Left ventricle myocardium inferior (tissue), 1 donor: ENCODE measurements at places on chromosomes 11 and 22. TPM values are rescaled to one million over a fixed set of nuclear protein-coding genes. Genes with fewer than 3 reads are reported as not detected.
A peak's percentile ranks its signal among the peaks of the same experiment; 100 is the strongest.

Gene MPZL3
- total RNA-seq, result 2.7 TPM

Gene ZC3H7B
- 39.1 TPM for total RNA-seq

Gene MMP1
- total RNA-seq, result not detected

GRCh38 chr11:97883086-97883485 lies 1137.7 kb upstream of the CNTN5 start:
- no peak overlapping the region for H3K27ac ChIP-seq
- no peaks in the 10 kb centered on the region for H3K36me3 ChIP-seq
- no peaks in the 10 kb centered on the region for H3K4me1 ChIP-seq
- no peak overlapping the region for H3K4me3 ChIP-seq

Gene POU2AF2
- not detected for total RNA-seq

DNA sequence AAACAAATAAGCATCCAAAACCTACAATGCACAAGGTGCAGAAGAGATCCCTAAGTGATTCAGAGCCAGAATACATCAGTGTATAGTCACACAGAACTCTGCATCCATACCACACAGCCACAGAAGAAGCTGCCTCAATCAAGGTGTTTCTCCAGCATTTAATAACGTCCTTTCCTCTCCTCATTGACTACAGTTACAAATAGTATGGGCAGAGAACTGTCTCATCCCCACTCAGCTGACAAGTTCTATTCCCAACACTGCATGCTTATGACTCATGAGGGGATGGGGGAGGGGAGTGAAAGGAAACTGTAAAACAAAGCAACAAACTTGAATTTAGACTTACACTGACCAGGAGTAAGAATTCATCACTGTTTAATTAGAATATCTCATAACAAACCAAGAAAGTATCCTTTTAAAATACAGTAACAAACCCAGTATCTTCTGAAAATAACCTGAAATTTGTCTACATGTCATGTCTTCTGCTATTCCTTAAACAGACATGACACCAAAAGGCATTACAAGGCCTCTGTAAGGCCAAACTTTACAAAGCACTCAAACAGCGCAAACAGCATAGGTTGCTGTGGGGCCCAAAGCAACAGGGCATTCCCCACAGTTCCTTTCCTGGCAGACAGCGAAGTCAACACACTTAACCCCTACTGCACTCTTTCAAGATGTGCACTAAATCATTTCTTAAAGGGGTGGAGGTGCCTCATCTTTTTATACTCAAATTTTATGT lies 29.3 kb downstream of the CELF1 start:
- H3K27me3 ChIP-seq, result no peaks in the 10 kb centered on the region
- no peak for DNase-seq
- H3K4me1 ChIP-seq, result peaks cover 74% of the 10 kb centered on the region
- H3K36me3 ChIP-seq, result no peaks in the 10 kb centered on the region

GRCh38 chr22:38114484-38115398 lies 4.3 kb upstream of the BAIAP2L2 start:
- H3K27ac ChIP-seq, result no peak overlapping the region
- no peak overlapping the region for H3K4me3 ChIP-seq
- H3K36me3 ChIP-seq, result peaks cover 10% of the 10 kb centered on the region

- H3K36me3 ChIP-seq, result no peaks in the 10 kb centered on the region
- peak overlapping the region; percentile 6 for H3K27ac ChIP-seq
- no peak for DNase-seq
- H3K4me1 ChIP-seq, result peaks cover 12% of the 10 kb centered on the region
- peaks cover 30% of the 10 kb centered on the region for H3K27me3 ChIP-seq
Observed at GRCh38 chr11:19432370-19433061, 191.8 kb upstream of the E2F8 start.

DNA sequence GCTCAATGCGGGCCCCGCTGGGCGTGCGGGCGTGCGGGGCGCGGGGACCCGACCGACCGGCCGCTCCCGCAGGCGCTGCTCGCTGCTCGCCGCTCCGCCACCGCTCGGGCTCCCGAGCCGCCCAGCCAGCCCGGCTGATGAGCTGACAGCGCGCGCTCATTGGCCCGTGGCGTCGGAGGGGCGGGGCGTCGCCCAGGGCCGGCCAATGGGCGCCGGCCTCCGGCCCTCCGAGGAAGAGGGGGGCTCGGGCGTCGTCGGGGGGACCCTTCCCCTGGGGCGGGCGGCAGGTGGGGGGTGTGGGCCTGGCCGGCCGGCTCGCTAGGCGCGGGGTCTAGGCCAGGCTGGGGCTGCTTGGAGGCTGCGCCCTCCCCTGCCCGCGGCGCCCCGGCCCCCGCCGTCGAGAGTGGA lies at the start of gene SCUBE1:
Gene SCUBE1 (minus strand): TSS at position 111 of the 408 bp plus-strand sequence. CDS start 111 bp downstream, outside the sequence.
- H3K27ac ChIP-seq, result no peak within 1 kb of the TSS
- H3K27me3 ChIP-seq, result peaks cover 93% of the 10 kb centered on the region
- peak within 1 kb of the TSS; percentile 45 for H3K4me3 ChIP-seq
- no peaks in the 10 kb centered on the region for H3K36me3 ChIP-seq
- H3K4me1 ChIP-seq, result peaks cover 22% of the 10 kb centered on the region
- peak; percentile 52 for DNase-seq

GRCh38 chr11:37456746-37457145 lies 858.7 kb upstream of the RAG2 start:
- no peak for DNase-seq
- H3K36me3 ChIP-seq, result no peaks in the 10 kb centered on the region
- no peak overlapping the region for H3K27ac ChIP-seq
- no peaks in the 10 kb centered on the region for H3K4me1 ChIP-seq
- H3K4me3 ChIP-seq, result no peak overlapping the region

Gene TEX54
- total RNA-seq, result not detected

Gene LGR4
- total RNA-seq, result 13.0 TPM

Gene AAMDC
- 86.6 TPM for total RNA-seq

DNA sequence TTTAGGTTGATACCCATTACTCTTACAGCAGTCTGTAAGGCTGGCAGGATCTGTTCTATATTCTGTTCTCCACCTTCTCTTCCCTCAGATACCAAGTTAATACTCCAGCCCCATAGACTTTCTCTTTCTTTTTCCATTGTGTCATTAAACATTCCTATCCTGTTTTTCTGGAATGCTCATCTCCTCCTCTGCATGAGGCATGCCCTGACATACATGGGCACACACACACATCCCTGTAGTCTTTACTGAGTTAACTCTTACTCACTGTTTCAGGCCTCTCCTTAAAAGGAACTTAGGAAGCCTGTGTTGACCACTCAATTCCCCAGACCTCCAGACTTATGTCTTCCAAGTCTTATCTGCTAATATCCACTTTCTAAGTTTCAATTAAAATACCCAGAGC lies 476.8 kb downstream of the METTL15 start:
- no peaks in the 10 kb centered on the region for H3K27me3 ChIP-seq
- H3K4me1 ChIP-seq, result no peaks in the 10 kb centered on the region
- H3K4me3 ChIP-seq, result no peak overlapping the region
- H3K27ac ChIP-seq, result no peak overlapping the region

- H3K27me3 ChIP-seq, result peaks cover 76% of the 10 kb centered on the region
- H3K4me3 ChIP-seq, result no peak overlapping the region
- no peak for DNase-seq
- no peaks in the 10 kb centered on the region for H3K36me3 ChIP-seq
Observed at GRCh38 chr22:27008454-27008853, 351.1 kb downstream of the MIAT start.

DNA sequence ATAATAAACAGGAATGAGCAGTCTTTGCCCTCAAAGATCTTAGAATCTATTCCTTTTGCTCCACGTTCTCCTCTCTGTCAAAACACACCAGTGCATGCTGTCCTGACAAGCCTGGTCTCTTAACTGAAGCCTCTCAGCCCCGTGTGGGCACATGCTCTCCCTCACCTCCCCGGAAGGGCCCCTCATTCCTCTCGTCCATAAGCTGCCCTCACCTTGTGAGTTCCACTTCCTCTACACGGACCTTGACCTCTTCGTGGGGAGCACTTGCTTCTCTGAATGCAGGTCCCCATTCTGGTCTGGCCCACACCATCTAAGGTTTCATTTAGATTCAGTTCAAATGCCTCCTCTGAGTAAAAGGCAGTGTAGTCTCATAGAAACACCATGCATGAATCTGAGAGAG lies 412.3 kb upstream of the SYN3 start:
- H3K4me3 ChIP-seq, result no peak overlapping the region
- H3K27ac ChIP-seq, result no peak overlapping the region
- DNase-seq, result no peak

DNA sequence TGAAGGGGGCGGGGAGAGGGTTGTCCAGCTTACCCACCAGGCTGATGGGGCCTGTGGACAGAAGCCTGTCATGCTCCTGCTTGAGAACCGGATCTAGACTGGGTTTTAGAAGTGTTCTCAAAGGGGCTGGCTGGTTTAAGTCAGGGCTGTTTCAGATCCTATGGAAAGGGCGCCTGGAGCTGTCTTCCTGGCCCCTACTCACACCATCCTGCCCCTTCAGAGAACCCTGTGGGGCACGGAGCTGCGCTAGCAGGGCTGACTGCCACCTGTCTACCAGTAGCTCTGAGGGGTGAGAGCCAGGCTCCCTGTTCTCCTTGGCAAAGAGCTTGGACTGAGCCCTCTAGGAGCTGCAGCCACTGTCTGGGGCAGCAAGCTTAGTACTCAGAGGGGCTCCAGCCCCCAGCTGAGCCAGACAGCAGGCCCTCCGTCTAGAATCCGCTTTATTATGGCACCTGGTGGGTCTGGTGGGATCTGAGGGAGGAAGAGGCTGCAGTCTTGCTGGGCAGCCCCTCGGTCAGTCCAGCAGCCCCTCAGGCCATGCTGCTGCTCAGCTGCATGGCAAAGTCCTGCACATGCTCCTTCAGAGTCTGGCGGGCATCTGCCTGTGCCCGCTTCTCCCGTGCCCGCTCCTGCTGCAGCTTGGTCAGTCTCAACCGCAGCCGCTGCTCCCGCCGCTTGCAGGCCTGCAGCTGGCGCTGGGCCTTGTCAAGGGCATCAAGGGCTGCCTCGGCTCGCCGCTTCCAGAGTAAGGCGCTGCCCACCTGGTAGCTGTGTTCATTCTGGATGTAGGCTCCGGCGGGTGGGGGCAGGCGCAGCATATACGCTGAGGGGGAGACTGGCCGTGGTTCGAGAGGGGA lies 2.3 kb downstream of the THAP7 start:
- H3K4me1 ChIP-seq, result peaks cover 49% of the 10 kb centered on the region
- peaks cover 43% of the 10 kb centered on the region for H3K36me3 ChIP-seq
- H3K27me3 ChIP-seq, result no peaks in the 10 kb centered on the region
- peak overlapping the region; percentile 75 for H3K4me3 ChIP-seq
- no peak overlapping the region for H3K27ac ChIP-seq

DNA sequence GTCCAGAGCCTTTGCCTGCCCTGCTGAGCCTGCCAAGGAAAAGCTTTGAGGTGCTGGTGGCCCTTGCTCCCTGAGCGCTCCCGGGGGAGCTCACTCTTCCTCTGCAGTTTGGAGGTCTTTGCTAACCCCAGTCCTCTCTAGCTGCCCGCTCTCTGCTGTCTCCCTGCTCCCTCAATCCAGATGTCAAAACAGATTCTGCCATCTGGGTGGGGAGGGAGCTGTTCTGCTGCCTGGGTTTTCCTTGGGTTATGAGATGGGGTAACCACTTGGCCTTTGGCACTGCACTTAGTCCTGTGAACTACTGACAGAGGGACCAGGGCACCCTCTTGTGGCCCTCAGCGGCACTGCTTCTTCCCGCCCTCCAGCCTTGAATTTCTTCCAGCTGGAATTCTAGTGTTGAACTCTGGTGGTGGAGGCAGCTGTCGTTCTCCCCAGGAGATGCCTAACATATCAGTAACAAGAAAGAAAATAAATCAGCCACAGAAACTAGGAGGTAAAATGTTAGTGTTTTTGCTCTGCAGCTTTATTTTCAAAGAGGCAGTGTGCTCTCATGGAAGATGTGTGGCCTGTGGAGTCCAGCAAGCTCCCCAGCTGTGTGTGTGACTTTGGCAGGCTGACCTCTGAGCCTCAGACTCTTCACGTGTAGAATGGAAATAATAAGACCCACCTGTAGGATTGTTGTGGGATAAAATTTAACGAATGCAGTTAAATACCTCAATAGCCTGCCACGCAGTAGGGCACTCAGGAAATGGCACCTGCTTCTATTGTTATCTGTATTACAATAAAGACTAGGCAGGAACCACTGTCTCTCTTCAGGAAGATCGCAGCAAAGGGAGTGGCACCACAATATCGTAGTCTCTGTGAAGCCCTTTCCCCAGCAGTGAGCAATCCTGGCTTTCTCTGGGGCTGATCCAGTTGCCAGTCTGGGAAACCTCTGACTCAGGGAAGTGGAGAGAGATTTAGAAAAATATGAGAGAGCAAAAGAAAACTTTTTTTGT lies 23.4 kb downstream of the ARFGAP2 start:
- H3K4me1 ChIP-seq, result peaks cover 28% of the 10 kb centered on the region
- peaks cover 5% of the 10 kb centered on the region for H3K36me3 ChIP-seq
- H3K27ac ChIP-seq, result peak overlapping the region; percentile 20
- no peaks in the 10 kb centered on the region for H3K27me3 ChIP-seq

GRCh38 chr11:64146036-64146955 lies 19.6 kb downstream of the MACROD1 start:
- H3K36me3 ChIP-seq, result no peaks in the 10 kb centered on the region
- H3K27me3 ChIP-seq, result no peaks in the 10 kb centered on the region
- H3K4me3 ChIP-seq, result no peak overlapping the region
- peak; percentile 34 for DNase-seq
- peak overlapping the region; percentile 23 for H3K27ac ChIP-seq

GRCh38 chr11:107157146-107157808 lies 139.0 kb upstream of the GUCY1A2 start:
- no peak overlapping the region for H3K27ac ChIP-seq
- no peaks in the 10 kb centered on the region for H3K4me1 ChIP-seq
- no peak for DNase-seq
- no peaks in the 10 kb centered on the region for H3K27me3 ChIP-seq
- H3K4me3 ChIP-seq, result no peak overlapping the region

Gene YPEL1
- total RNA-seq, result 8.3 TPM

DNA sequence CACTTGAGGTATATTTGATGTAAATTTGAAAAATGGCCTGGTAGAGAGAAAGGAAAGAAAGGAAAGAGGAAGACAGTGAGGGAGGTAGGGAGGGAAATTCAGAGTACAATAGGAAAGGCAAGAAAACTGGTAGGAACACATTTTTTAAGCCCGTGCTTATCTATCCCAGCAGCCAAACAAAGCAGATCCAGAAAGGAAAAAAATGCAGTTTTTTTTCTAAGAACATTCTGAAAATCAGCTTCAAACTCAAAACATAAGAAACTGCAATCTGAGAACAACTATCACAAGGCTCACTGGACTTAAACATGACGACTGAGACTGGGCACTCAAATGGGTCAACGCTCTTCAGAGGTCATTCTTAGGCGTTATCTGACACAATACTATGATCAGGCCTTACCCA lies 408.3 kb upstream of the DDI1 start:
- H3K27me3 ChIP-seq, result no peaks in the 10 kb centered on the region
- DNase-seq, result no peak
- H3K27ac ChIP-seq, result no peak overlapping the region
- no peak overlapping the region for H3K4me3 ChIP-seq
- no peaks in the 10 kb centered on the region for H3K36me3 ChIP-seq
